ENCODE measurements at places on chromosomes 13 and 19.

GRCh38 chr13:42720113-42720857, 61.1 kb upstream of the FAM216B start:
- DNase-seq: peak; percentile 1

GRCh38 chr13:21884299-21884909, 213.5 kb downstream of the FGF9 start:
- no peak for DNase-seq

GRCh38 chr13:96238861-96239260, 149.0 kb downstream of the HS6ST3 start:
- no peak for DNase-seq

DNA sequence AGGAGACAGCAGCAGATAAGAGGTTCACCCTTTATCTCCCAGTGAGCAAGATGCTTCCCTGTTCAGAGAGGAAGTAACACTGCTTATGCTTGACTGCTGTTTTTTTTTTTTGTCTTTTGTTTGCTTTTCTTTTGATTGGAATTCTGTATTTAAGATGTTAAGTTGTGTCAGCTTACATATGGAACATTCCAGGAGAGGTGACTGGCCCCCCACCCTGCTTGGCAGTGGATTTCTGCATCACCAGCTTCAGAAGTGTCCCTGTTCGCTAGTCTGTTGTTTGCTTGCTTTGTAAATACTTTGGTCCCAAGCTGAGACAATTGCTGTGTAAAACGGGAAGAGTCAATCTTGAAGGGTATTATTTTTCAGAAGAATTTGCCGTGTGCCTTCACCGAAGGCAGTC, 43.0 kb downstream of the IFT88 start:
- DNase-seq: no peak

DNA sequence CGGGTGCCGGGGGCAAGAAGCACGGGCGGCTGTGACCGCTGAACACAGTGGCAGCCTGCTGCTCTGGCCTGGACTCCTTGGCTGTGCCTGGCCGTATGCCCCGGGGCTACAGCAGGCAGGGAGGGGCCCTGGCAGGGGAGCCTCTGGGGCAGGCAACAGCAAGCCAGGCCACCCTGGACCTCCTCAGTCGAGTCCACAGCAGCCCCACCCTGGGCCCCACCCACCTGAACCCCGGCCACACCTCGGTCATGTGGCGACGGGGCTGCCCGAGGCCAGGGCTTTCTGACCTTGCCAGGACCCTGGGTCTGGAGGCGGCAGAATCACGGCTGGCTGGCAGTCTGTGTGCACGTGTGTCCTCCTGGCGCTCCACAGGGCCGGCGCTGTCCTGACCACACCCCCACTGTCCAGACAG, 8.7 kb downstream of the CILP2 start:
- no peak for DNase-seq

DNA sequence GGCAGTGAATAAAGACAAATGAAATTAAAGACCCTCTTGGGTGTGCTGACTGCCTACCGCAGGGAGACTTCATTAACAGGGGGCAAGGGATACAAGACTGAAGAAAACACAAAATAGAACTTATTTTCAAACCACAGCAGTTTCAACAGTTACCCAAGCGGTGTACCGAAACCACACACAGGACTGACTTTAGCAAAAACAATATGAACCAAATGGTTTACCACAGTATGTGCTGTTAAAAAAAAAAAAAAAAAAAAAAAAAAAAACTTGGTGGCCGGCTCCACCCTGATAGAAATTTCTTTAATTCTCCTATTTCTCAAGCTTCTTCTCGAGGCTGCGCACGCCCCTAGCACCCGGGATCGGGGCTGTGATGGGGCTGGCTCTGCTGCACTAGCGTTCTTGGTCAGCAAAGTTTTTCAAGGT, 42.6 kb downstream of the KLF2 start:
- no peak for DNase-seq

DNA sequence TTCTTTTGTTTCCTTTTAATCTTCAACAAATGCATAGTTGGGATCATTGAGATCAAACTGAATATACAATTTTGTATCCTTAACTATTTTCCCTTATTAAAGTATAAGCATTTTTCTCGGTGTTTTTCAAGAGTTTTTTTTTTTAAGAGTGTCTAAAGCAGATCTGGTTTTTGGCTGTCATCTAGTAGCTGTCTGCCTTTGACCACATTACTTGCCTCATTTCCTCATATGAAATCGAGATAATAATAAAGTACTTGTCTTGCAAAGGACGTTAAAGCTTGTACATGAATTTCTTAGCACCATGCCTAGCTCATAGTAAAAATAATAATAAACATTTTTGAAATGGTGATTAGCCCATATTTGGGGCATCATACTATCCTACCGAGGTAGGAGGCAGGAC, 121.2 kb downstream of the PDS5B start:
- no peak for DNase-seq

DNA sequence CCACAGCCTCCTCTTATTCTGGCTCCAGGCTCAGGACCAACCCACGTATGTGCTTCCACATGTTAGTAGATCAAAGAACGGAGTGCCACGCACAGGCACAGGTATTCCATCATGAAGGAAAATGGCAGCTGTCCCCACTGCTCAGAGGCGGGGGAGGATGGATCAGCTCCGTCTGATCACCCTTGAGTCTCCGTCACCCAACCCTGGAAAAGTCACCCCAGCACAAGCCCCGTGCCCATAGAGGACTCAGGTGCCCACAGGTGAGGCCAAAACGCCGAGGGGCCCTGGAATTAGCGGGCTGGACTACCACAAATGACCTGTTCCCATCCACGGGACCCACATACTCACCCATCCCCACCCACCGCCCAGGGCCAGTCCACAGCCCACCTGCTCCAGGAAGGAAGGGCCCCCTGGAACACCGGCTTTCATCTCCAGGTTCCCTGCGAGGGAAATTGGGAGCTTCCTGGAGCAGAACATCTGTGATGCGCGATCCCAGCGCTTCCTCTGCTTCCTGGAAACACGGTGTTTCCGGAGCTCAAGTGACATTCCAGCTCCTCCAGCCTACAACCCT, 120.5 kb upstream of the SPACA7 start:
- no peak for DNase-seq

DNA sequence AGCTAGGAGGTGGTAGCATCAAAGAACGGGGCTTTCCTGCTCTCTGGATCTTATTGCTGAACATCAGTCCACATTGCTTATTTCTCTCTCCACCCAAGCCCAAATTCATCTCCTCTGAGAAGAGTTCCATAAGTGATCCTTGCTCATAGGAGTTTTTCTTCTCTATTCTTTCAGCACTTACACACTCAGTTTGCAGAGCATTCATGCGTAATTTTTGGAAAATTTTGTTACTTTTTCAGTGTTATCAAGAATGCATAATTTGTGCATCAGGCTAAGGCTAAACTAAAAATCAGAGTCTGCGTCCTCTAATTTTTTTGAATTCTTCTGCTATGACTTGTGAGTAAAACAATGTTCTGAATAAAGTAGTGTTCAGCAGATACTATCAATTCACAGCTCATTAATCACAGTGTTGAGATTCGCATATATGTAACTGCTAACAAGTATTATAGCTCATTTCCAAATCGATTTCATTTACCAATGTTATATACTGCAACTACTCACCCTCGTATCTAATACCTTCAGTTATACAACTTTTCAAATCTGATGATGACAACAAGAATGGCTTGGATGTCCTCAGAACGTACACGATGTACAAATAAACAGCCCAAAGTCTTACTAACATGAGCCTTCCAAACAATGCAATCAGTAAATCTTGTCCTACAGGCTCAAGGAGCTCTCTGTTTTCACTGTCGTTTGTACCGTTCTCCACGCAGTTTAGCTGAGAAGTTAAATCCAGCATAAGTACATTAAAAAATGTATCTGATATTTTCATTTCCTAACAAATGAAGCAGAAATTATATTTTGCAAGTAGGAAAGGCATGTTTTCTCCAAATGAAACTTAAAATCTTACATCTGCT, 36.4 kb upstream of the STARD13 start:
- DNase-seq: no peak

DNA sequence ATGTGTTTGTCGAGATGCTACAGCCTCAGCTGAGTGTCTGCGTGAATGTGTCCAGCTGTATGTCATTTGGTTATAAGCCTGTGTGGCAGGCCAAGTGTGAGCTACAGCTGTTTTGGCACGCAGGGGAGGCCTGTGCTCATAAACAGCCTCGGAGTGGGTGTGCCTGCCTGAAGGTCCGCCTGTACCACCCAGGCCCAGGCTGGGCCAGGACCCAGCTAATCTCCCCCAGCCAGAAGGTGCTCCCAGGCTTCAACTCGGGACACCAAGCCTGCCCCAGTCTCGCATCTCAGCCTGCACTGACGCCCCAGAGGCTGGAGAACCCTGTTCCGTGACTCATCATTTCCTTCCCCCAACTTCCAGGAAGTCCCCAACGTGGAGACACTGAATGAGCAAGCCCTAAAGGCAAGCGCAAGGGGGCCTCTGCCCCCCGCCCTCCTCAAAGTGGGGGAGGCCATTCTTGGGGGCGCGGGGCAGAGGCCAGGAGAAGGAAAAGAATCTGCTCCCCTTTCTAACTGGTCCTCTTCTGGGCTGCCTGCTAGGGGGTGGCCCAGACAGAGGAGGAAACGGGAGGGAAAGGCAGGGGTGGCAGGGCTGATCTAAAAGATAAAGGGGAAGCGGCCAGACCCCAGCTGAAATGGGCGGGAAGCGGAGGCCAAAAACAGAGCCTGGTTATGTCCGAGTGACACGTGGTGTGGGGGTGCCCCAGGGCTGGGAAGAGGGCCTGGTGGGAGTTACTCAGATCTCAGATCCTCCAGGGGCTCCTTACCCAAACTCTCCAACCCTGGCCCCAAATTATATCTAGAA, 2.0 kb downstream of the SLC1A5 start:
- DNase-seq: peak; percentile 70

GRCh38 chr19:56829596-56829995, 10.9 kb downstream of the PEG3 start:
- no peak for DNase-seq

GRCh38 chr13:82688400-82688994, 1193.8 kb downstream of the SLITRK1 start:
- DNase-seq: no peak

DNA sequence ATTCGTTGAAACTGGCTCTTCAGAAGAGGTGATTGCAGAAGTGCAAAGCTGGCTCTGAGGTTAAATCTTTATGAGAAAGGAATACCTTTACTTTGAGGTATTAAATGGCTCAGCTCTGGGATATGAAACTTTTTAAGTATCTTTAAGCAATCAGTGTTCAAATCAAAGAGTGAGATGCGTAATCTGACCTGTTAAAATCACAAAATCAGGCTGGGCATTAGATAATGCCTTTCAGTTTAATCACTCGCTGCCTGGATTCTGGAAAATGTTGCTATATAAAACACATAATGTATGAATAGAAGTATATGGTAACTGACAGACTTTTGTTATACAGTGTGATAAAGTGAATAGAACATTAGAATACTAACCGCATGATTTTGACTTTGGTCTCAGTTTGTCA, 2.0 kb upstream of the DGKH start:
- DNase-seq: no peak

DNA sequence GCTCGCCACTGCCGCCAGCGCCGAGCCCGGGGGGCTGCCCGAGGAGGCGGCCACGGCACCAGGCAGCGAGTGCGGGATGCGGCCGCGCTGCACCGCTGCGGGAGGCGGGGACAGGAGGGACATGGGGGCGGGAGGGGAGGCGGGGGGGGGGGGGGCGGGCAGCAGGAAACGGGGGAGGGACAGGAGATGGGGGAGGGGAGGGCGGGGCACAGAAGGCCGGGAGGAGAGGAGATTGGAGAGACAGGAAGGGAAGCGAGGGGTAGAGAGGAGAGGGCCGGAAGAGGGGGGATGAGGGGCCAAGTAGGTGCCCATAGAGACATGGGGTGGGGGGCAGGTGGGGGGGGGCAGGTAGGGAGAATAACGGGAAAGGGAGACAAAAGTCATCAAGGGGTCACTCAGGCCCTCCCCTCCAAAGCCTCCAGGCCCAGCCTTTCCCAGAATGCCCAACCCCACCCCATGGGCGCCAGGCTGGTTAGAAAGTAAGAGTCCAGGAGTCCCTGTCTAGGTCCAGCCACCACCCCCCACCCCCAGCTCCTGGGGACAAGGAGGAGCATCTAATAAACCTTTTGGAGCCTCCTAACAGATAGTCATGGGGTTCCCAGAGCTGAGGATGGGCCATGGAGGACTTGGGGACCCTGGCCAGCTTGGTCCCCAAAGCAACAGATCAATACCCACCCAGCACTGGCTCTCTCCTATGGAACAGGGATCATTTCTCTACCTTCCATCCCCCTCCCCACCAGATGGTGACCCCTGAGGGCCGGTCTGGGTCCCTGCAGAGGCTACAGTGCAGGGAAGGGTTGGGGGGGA, 9.5 kb downstream of the NR2F6 start:
- no peak for DNase-seq

DNA sequence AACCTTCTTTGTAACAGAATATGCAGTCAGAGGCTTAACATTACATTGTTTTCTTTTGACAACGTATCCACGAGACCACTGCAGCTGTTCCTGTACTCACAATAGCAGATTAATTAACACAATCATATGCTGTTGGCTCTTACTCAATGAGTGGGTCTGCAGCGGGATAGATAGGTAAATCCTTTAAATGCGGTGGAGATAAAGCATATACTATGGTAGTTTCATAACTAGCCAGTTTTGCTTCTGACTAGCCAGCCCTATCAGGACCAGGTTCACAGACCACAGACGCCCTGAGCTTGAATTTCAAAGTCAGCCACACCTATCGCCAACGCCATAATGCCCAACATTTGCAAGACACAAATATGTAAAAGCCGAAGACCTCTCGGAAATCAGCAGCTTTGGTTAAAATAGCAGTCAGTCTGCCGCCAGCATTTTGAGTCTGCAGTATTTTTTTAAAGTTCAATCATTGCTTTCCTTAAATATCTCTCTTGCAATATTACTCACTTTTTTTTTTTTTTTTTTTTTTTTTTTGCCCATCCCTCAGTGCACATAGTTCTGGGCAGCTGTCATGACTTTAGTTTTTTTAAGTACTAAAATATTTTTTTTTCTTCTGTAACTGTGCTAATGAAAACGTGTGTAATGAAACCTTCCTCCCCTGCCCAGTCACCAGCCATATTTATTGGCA, 120.5 kb downstream of the ZNF536 start:
- no peak for DNase-seq

GRCh38 chr13:34300559-34300958, 482.6 kb downstream of the RFC3 start:
- DNase-seq: no peak

DNA sequence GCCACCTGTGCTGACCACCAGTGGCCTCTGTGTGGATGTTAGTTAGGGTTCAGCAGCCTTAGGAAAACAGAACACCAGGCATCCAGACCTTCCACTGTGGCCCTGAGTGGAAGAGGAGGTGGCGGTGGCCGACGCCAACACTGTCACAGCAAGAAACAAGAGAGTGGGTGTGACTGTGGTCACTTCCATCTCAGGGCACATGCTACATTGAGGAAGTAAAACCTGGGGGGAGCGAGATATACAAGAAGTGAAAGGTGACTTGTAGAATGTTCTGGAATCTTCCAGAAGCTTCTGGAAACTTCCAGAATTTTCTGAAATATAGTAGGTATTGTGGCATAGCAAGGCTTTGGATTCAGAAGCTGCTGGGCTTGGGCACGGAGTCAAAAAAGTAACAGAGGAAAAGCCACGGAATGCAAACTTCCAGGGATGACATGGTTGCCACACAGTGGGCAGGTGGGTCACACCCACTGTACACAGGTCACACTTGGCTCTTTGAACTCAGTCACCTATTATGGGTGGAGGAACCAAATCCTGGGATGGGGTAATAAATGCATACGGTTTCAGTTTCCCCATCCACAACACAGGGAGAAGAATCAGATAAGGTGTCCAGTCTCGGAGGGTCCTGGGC, 24.3 kb downstream of the GNG7 start:
- no peak for DNase-seq

All from stimulated activated CD8-positive, alpha-beta memory T cell treated with anti-CD3 and anti-CD28 coated beads, Interleukin-2, amount 100 ng/mL, for 48 hours (primary cell).